Endothelial cell (in vitro differentiated cells): ENCODE measurements at places on chromosomes 12 and 14. TPM values are rescaled to one million over a fixed set of nuclear protein-coding genes. Genes with fewer than 3 reads are reported as not detected.

TRAFD1 gene
- 38.8 TPM for total RNA-seq

CBLN3 gene
- total RNA-seq, result 1.5 TPM

SRRM4 gene
- total RNA-seq, result 3.6 TPM

MANSC1 gene
- total RNA-seq, result 21.7 TPM

FOXM1 gene
- 24.3 TPM for total RNA-seq

PPM1H gene
- 71.8 TPM for total RNA-seq

GRIP1 gene
- 36.2 TPM for total RNA-seq

ERP29 gene
- 150 TPM for total RNA-seq

C14orf132 gene
- total RNA-seq, result 4.4 TPM

RTL1 gene
- 0.18 TPM for total RNA-seq

DDIT3 gene
- 4.2 TPM for total RNA-seq

AACS gene
- 77.6 TPM for total RNA-seq

SYNDIG1L gene
- 1.1 TPM for total RNA-seq

CCDC177 gene
- not detected for total RNA-seq

SPTB gene
- 0.08 TPM for total RNA-seq

CISTR gene
- total RNA-seq, result 1.4 TPM

CEBPE gene
- not detected for total RNA-seq

TBX3 gene
- total RNA-seq, result 0.41 TPM

- DNase-seq, result no peak
These were observed 3.0 kb downstream of the KLRK1 start for GRCh38 chr12:10386857-10387256.

DNA sequence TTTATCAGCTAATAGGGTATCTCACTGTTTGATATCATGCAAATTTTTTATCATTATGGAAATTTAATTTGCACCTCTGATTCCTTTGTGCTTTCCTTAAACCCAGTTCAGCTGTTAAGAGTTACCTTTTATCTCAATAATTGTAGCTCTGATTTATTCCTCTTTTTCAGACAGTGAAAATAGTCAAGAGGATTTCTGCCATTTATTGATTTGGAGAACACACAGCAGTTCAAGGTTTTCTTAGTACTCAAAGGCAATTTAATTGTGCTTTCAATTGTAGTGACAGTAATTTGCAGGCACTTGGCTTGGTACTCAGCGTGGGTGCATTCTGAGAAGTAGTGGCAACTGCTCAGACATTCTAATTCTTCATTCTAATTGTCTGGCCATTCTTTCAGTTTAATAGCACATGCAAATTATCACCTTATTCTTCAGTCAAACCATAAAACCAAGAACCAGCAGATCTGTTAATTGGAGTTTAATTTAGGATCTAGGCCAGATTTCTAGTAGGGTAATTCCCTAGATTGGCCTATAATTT lies 709.3 kb downstream of the RPS29 start:
- no peak for DNase-seq

DNA sequence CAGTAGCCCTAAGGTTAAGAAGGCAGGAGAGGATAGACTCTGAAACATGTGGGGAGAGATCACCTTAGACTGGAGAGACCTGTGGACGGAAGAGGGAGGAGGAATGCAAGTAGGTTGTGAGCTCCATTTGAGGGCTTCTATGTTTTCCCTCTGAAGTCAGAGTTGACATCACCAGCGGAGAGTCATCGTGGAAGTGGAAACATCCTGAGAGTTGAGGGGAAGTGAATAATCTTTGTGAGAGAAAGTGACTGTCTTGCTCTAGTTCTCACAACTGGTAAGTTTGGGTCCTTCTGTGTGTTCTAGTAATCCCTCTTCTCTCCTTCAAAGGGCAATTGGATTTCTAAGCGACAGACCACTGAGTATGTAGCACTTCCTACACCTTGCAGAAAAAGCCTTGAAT lies 103.6 kb upstream of the CCND2 start:
- DNase-seq, result no peak

GRCh38 chr14:44370727-44371126 lies 136.4 kb downstream of the FSCB start:
- DNase-seq, result no peak

DNA sequence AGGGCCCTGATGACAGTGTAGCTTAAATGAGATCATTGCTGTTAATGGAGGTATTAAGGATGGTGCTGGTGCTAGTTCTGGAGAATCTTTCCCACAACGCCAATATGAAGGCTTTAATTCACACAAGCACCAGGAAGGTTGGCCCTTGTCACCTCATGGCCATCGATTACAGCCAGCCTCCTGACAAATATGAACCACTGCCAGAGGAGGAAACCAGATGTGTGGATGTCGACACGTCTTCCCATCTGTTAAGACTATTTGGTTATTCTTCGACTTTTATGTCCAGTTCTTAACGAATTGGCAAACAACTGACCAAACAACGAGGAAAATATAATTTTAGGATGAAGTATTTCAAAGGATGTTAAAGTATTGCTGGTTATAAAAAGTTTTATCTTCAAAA lies 79.5 kb downstream of the PIK3C2G start:
- no peak for DNase-seq

DNA sequence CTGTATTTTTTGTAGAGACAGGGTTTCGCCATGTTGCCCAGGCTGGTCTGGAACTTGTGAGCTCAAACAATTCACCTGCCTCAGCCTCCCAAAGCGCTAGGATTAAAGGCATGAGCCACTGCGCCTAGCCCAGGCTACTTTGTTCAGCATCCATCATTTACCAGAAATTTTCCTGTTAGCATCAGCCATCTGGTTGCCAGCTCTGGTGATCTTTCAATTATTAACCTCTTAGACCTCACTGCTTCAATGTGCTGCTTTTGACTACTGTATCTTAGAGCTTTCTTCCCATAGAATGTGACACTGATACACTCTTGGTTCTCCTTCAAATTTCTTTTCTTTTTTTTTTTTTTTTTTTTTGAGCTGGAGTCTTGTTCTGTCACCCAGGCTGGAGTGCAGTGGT lies 5.4 kb upstream of the AMHR2 start:
- no peak for DNase-seq

DNA sequence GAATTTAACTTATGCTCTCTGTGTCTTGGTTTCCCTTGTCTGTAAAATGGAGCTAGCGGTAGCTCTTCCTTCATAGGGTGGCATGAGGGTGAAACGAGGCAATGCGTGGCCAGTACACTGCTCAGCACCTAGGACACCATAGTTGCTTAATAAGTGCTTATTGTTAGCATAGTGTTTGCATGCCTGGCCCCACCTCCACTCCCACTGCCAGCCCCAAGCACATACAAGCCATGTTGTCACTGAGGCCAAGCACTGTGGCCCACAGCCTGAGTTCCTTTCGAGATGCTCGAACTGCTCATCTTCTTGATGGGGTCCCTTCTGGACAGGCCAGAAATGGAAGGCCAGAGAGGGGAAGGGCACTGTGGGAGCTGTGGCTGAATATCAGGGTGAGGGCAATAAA lies 839 bp downstream of the FICD start:
- DNase-seq, result no peak

DNA sequence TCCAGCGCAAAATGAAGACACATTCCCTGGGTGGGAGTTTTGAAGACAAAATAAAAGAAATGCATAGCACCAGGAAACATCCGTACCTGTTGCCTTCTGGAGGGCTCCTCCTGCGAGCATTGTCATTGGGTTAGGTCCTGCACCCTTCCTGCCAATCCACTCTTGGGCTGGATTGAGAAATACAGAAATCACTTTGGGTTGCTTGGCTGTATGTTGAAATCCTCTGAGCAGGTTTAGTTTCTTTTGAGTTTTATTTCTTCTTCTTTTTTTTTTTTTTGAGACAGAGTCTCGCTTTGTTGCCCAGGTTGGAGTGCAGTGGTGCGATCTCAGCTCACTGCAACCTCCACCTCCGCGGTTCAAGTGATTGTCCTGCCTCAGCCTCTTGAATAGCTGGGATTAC lies 67.6 kb downstream of the ARF6 start:
- no peak for DNase-seq

- no peak for DNase-seq
These were observed 909.9 kb downstream of the NRXN3 start for GRCh38 chr14:79080040-79080439.

- DNase-seq, result peak; percentile 53
These were observed 594 bp downstream of the KRAS start for GRCh38 chr12:25249931-25250738.

DNA sequence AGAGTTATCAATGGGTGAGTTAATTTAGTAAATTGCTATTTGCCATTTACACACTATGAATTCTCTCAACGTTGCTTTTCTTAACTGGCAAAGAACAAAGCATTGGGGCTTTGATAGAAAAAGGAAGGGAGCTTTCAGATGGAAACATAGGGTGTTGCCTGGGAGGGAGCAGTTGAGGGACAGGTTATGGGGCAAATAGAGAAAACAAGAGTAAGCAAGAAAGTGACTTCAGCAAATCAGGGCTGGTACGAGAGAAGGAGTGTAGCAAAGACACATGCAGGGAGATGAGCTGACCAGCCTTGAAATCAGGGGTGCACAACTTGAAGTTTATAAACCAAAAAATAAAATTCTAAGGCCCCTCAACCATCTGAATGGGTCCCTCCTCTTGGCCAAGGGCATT lies 15.7 kb downstream of the ESR2 start:
- no peak for DNase-seq

GRCh38 chr12:120960657-120961056 lies 17.7 kb upstream of the HNF1A start:
- no peak for DNase-seq

DNA sequence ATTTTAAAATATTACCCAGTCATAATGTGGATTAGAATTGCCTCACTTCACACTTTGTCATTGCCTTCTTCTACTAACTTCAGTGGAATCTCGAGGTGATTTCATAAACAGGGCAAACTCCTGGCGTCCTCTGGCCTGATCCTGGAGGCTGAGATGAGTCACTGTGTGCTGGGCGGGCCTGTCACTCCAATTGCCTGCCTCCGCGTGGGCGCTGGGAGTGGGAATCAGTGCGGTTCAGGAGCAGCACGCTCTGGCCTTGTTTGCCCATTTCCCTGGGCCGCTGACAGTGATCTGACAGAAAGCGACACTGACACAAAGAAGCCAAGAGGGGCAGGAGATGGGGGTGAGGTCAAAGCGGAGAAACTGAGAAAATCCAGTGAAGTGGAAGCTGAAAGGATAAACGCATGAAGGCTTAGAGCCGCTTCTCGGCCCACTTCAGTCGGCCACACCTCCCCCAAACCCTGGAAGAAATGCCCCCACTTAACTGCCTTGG lies 29.7 kb downstream of the LGR5 start:
- DNase-seq, result no peak

- no peak for DNase-seq
These were observed 64.3 kb downstream of the PCNX1 start for GRCh38 chr14:70971560-70971959.

DNA sequence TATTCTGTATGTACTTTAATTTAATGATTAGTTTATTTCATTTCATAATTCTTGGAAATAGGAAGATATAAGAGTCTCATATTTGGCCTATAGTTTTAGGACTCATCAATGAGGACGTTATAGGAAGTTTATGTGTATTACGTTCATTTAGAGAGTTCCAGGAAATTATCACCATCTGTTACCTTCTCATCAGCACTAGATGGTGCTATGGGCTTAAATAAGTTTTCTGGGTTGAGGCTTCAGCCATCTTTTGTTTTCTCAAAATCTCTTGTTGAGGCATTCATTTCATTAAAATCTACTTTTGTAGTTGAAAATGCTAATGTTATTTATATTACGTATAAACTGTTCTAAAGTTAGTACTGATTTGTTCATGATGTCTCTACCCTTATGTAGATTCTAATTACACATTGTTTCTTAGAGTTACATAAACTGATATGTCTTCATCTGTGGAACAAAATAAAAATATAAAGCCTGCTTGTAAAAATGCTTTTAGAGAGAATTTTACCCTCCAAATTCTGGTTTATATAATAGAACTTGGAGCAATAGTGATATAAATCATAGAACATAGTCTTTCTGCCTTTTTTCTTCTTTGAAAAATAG lies 89.2 kb downstream of the CFAP54 start:
- DNase-seq, result no peak

- no peak for DNase-seq
These were observed 64.3 kb downstream of the KDM2B start for GRCh38 chr12:121516437-121517011.

DNA sequence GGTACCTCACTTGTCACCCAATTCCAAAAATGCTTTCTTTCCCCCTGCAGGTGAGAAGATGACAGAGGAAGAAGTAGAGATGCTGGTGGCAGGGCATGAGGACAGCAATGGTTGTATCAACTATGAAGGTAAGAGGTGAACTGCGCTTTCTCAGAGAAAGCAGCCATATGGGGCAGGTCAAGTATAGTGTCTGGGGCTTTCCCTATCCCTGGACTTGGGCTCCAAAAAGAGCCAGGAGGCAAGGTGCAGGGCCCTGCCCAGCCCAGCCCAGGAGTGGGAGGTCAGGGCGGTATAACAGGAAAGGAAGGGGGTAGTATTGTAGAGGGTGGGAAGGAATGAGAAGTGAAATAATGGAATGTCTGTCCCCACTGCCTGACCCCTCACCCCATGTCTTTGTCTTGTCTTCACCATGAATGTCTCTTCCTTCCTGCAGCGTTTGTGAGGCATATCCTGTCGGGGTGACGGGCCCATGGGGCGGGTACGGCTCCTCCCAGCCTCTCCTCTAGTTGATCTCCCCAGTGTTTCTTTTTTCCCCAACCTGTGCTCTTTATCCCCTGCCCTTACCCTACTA lies 2.1 kb downstream of the MYL6 start:
- DNase-seq, result peak; percentile 37

DNA sequence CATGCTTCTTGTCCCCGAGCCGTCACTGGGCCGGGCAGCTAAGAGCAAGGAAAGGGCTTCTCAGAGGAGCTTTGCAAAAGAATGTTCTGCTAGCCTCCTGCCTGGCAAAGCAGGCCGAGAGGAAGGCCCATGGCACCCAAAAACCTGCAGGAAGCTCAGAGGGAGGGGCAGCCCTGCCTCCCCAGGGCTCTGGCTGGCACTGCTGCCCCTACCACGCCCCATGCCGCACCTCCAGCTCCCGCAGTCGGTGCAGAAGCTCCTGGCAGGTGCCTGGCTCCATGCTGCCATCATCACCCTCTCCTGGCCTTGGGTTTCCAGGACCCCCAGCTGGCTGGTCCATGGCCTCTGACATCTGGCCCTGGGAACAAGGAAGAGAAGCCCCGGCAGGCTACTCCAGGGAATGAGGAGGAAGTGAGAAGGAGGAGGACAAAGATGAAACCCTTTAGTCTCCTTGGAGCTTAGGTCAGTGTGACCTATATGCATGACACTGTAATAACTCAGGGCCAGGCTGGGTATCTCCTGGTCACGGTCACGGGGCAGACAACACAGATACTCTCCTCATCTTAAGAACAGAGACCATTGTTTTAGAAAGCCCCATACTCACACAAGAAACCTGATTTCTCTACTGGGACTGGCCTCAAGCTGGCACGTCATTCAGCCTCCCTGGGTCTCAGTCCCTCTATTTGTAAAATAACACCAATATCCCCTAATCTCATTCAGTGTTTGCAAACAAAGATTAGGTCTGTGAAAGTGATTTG lies 24.3 kb downstream of the NCKAP5L start:
- no peak for DNase-seq
